ENCODE measurements at places on chromosomes 2 and 18. TPM values are rescaled to one million over a fixed set of nuclear protein-coding genes. Genes with fewer than 3 reads are reported as not detected.

DNA sequence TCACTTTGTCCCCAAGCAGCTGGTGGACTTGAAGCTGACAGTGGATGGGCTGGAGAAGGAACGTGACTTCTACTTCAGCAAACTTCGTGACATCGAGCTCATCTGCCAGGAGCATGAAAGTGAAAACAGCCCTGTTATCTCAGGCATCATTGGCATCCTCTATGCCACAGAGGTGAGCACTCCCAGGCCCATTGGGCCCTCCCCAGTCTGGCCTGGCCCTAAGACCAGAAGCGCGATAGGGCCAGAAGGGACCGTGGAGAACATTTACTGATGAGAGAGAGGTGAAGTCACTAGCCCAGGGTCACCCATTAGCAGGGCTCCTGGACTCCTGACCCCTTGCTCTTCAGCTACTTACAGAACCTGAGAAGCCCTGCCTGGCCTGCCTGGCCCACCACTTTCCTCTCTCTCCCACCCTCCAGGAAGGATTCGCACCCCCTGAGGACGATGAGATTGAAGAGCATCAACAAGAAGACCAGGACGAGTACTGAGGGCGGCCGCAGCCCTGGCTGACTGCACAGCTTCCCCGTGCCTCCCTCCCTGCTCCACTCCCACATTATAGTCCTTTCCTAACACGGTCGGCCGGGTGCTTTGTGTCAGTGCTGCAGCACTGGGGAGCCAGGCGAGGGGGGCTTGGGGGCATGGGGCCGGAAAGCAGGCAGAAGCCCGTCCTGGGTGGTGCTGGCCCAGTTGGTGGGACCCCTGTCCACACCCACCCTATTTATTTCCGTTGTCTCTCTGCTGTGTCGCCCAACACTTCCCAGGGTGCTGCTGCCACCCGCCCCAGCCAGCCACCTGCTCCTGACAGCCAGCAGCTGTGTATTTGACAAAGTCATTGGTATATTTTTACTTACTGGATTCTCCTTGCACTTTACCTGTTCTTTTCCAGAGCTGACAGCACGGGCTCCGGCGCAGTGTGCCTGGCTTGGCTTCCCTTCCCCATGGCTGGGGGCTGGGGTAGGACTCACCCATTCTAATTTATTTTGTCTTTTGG, 6.6 kb upstream of the TMEM214 start:
- H3K4me1 ChIP-seq, result no peaks in the 10 kb centered on the region
- no peak overlapping the region for H3K27ac ChIP-seq
- DNase-seq, result no peak
- no peak overlapping the region for H3K4me3 ChIP-seq

DNA sequence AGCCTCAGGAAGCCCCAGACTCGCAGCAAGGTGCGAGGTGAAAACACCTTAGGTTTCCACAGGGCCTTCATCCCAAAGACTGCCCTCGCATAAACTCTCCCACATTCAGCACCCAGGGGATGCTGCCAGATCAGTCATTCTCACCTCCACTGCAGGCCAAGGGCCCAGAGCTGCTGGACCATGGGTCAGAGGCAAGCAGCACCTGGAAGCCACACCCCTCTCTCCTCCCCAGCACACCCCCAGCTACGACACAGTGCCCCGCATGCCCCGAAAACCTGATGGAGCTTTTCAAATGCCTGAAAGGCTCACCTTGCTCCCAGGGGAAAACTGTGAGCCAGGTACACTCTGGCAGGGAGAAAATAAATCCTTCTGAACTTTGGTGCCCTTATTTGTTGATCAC, 31.9 kb upstream of the LDLRAD4 start:
- DNase-seq, result no peak
- no peak overlapping the region for H3K4me3 ChIP-seq
- no peaks in the 10 kb centered on the region for H3K27me3 ChIP-seq
- no peaks in the 10 kb centered on the region for H3K4me1 ChIP-seq
- no peak overlapping the region for H3K27ac ChIP-seq

DNA sequence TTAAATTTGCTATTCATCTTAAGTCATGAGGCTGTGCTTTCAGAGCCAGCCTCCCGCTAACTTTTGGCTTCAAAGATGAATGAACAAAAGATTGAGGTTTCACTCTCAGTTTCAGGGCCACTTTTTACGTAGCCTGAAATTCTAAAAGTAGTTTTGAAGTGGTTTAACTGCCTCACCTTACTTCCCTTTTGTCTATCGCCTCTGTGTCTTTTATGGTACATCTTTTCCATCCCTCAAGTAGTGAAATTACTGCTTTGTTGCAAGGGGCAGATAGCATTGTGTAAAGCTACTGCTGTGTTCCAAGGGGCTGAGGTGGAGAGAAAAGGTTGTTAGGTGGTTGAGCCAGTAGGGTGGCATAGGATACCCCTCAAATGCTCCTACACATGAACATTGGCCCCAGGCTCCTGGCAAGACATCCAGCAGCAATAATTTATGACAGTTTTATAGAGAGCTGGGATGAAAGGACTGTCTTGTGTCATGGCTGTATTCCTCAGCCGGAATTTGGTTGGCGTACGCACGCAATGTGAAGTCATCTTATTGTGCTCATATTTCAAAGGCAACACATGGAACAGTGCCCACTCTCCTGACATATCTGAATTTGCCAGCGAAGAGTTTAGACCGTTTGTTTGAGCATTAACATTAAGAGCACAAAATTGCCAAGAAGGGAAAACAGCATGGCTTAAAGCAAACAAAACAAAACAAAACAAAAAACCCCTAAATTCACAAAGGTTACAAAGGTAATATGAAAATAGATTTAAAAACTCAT, 32.2 kb downstream of the QPCT start:
- H3K36me3 ChIP-seq, result no peaks in the 10 kb centered on the region
- H3K27ac ChIP-seq, result peak overlapping the region; percentile 45
- peak; percentile 91 for DNase-seq
- H3K4me3 ChIP-seq, result no peak overlapping the region

DNA sequence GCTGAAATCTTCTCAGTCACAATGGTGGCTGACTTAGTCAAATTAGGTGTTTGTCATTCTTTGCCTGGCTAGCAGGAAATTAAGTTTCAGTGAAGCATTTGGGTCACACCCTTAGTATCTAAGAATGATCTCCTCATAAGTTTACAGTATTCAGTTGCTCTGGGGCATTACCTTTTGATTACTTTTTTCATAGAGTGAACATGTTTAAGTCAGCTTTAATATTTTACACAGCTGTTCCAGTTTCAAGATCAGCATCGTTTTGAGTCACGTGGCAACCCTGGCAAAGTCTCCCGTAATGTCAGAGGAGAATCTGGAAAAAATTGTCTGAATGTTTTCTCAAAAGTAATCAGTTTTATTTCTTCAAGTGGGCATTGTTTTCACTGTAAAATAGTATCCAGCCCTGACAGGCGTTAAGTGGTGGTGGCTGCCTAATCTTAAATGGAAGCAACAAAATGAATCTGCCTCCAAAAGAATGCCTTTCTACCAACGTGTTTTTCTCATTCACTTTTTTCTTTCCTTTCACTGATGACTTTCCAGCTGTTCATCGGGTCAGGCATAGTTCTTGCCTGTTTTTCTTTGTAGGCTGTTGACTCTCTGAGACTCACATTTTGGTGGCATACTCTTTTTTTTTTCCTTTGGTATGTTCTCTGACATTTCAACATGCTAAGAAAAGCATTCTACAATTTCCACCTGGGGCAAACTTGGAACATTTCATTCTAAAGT, 319.6 kb upstream of the TCF4 start:
- no peak overlapping the region for H3K27ac ChIP-seq
- no peaks in the 10 kb centered on the region for H3K36me3 ChIP-seq
- H3K4me3 ChIP-seq, result no peak overlapping the region
- H3K27me3 ChIP-seq, result no peaks in the 10 kb centered on the region
- H3K4me1 ChIP-seq, result no peaks in the 10 kb centered on the region

DNA sequence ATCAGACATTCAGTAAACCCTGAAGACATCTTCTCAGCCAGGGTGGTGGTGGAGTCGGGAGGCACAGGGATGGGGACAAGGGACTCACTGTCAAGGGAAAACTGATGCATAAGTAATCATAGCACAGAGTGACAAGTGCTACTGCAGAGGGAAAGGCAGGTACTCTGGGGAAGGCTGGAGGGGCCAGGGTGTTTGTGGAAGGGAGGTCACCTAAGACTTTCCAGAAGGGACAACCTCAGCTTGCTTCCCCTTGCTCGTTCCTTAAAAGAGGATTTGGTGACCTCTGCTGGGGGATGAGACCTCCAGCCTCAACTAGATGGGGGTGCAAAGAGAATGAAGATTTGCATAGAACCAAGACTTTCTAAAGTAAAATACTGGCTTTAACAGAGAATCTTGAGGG, 99.5 kb downstream of the SLC4A3 start:
- no peak overlapping the region for H3K27ac ChIP-seq
- H3K4me3 ChIP-seq, result no peak overlapping the region
- no peaks in the 10 kb centered on the region for H3K4me1 ChIP-seq

GRCh38 chr2:48144777-48145176, 238.5 kb upstream of the FBXO11 start:
- no peak for DNase-seq
- no peaks in the 10 kb centered on the region for H3K36me3 ChIP-seq
- H3K27me3 ChIP-seq, result no peaks in the 10 kb centered on the region

- no peak overlapping the region for H3K4me3 ChIP-seq
- H3K27ac ChIP-seq, result no peak overlapping the region
- no peak for DNase-seq
- no peaks in the 10 kb centered on the region for H3K4me1 ChIP-seq
- no peaks in the 10 kb centered on the region for H3K36me3 ChIP-seq
These were observed 167.0 kb upstream of the TPO start for GRCh38 chr2:1246239-1246638.

- no peak overlapping the region for H3K27ac ChIP-seq
- no peaks in the 10 kb centered on the region for H3K4me1 ChIP-seq
- no peaks in the 10 kb centered on the region for H3K27me3 ChIP-seq
These were observed 30.3 kb downstream of the GPR75 start for GRCh38 chr2:53829273-53829979.

GRCh38 chr18:43078478-43079092, 36.9 kb downstream of the RIT2 start:
- H3K36me3 ChIP-seq, result no peaks in the 10 kb centered on the region
- no peak overlapping the region for H3K4me3 ChIP-seq
- no peak overlapping the region for H3K27ac ChIP-seq

GRCh38 chr2:112841295-112842044, 4.9 kb upstream of the IL1B start:
- no peak overlapping the region for H3K27ac ChIP-seq
- H3K36me3 ChIP-seq, result no peaks in the 10 kb centered on the region
- no peak overlapping the region for H3K4me3 ChIP-seq
- H3K4me1 ChIP-seq, result no peaks in the 10 kb centered on the region
- no peak for DNase-seq

DNAJC5G gene
- total RNA-seq, result not detected
